ENCODE measurements at places on chromosomes 1 and 21.

- H3K4me1 ChIP-seq, result no peaks in the 10 kb centered on the region
- H3K27ac ChIP-seq, result no peak overlapping the region
- no peak overlapping the region for H3K4me3 ChIP-seq
- no peaks in the 10 kb centered on the region for H3K36me3 ChIP-seq
- DNase-seq, result no peak
These were observed 761.0 kb upstream of the CXADR start for GRCh38 chr21:16751695-16752474.

GRCh38 chr1:199157494-199157893, 518.7 kb downstream of the PTPRC start:
- no peaks in the 10 kb centered on the region for H3K27me3 ChIP-seq
- no peak for DNase-seq
- no peaks in the 10 kb centered on the region for H3K36me3 ChIP-seq

- peaks cover 3% of the 10 kb centered on the region for H3K36me3 ChIP-seq
- H3K4me1 ChIP-seq, result no peaks in the 10 kb centered on the region
- no peak for DNase-seq
- no peak overlapping the region for H3K4me3 ChIP-seq
These were observed 19.2 kb downstream of the SPRTN start for GRCh38 chr1:231357187-231357772.

DNA sequence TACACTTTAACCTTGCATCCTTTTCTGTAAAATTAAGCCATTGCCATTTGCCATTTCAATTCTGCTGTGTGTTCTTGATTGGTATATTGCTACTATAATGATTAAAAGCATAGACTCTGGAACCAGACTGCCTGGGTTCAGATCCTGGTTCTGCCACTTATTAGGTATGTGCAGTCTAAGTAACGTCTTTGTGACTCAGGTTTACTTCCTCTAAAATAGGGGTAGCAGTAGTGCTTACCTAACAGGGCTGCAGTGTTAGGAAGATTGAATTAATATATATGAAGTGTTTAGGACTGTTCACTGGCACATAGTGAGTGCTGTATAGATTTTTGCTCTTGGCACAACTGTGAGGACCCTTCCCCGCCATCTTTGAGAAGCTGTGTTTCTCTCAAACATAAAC, 4.4 kb downstream of the CDC42 start:
- no peaks in the 10 kb centered on the region for H3K36me3 ChIP-seq
- no peaks in the 10 kb centered on the region for H3K27me3 ChIP-seq
- H3K4me1 ChIP-seq, result no peaks in the 10 kb centered on the region
- H3K27ac ChIP-seq, result no peak overlapping the region

DNA sequence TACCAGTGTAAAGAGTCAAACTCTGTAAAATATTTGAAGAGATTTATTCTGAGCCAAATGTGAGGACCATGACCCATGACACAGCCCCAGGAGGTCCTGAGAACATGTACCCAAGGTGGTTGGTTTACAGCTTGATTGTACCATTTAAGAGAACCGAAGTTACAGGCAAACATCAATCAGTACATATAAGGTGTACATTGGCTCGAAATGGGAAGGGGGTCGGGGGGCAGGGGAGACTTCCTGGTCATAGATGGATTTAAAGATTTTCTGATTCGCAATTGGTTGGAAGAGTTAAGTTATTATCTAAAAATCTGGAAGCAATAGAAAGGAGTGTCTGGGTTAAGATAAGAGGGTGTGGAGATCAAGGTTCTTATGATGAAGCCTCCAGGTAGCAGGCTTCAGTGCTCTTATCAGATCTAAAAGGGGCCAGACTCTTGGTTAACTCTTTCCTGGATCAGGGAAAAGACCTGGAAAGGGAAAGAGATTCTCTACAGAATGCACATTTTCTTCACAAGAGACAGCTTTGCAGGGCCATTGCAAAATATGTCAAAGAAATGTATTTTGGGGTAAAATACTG, 47.5 kb upstream of the NTPCR start:
- H3K27ac ChIP-seq, result no peak overlapping the region
- no peaks in the 10 kb centered on the region for H3K36me3 ChIP-seq
- H3K4me1 ChIP-seq, result no peaks in the 10 kb centered on the region
- no peaks in the 10 kb centered on the region for H3K27me3 ChIP-seq
- DNase-seq, result no peak

DNA sequence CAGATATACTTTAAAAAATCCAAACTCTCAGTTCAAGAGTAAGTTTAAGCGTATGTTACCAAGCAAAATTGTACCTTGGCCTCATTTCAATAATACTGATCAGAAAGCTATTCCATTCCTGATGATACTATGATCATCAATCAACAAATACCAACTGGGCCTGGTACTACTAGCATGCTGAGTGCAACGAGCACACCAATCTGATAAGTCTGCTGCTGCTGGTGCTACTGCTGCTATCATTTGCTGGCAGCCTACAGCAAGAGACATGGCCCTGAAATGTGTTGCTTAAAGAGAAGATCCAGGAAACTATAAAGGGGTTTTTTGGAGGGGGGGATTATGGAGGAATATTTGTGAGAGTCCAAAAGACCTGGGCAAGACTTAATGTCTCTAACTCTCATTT, 39.7 kb downstream of the NME7 start:
- no peaks in the 10 kb centered on the region for H3K27me3 ChIP-seq
- H3K4me1 ChIP-seq, result no peaks in the 10 kb centered on the region
- no peaks in the 10 kb centered on the region for H3K36me3 ChIP-seq
- H3K4me3 ChIP-seq, result no peak overlapping the region
- no peak for DNase-seq

- no peaks in the 10 kb centered on the region for H3K4me1 ChIP-seq
- no peaks in the 10 kb centered on the region for H3K27me3 ChIP-seq
- no peak overlapping the region for H3K4me3 ChIP-seq
- no peaks in the 10 kb centered on the region for H3K36me3 ChIP-seq
These were observed 31.4 kb upstream of the COL6A1 start for GRCh38 chr21:45949928-45950739.

- no peaks in the 10 kb centered on the region for H3K36me3 ChIP-seq
- no peaks in the 10 kb centered on the region for H3K27me3 ChIP-seq
- no peak for DNase-seq
- no peak overlapping the region for H3K4me3 ChIP-seq
These were observed 8.1 kb downstream of the IL6R start for GRCh38 chr1:154413177-154413783.

DNA sequence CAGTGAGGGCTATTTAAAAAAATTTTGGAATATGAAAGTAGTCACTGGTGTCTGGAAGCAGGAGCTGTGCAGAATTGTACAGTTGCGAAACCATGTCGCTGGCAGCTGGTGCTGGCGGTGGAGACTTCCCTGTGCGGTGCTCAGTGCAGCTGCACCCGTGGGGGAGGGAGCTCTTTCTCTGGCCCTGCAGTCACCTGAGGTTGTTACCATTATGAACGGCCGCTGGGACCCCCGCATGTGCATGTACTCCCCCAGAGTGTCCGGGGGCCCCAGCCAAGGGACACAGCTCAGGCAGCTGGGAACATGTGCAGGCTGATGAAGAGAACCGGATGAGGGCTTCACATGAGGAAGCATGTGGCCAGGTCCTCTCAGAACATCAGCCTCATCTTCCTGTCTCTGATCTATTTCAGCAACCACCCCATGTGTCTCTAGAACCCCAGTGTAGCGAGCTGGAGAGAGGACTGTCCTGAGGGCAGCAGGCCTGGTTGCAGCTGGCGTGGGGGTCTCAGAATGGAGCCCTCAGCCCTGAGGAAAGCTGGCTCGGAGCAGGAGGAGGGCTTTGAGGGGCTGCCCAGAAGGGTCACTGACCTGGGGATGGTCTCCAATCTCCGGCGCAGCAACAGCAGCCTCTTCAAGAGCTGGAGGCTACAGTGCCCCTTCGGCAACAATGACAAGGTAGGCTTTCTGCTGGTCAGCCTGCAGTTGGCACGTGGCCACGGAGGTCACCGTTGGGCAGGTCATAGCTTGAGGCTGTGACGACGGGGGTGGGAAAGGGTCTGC, at the start of gene TRPM2:
Gene TRPM2, plus strand, starts transcription at position 431 of the 780 bp plus-strand sequence. Its CDS starts 80 bp downstream, at position 511.
- H3K27ac ChIP-seq, result peak within 1 kb of the TSS; percentile 47
- peak; percentile 78 for DNase-seq
- H3K27me3 ChIP-seq, result peaks cover 3% of the 10 kb centered on the region

DNA sequence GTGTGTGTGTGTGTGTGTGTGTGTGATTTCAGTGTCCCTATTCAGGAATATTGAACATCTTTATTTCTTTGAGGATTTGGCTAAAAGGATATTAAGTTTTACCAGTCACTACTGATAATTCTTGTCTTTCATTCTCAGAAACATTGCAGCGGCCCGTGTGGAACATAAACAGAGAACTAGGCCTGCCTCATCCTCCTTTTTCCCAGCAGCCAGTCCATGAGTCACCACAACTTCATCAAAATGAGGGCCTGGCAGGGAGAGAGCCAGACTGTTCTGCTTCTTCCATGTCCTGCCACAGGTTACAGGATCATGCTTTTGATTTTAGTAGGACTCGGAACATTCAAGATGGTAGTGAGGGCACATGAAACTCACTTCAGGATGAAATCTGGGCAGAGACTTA, 50.7 kb downstream of the LRIG2 start:
- H3K4me1 ChIP-seq, result peaks cover 27% of the 10 kb centered on the region
- no peak overlapping the region for H3K4me3 ChIP-seq
- no peak for DNase-seq
- no peaks in the 10 kb centered on the region for H3K27me3 ChIP-seq
- H3K27ac ChIP-seq, result no peak overlapping the region
